Astrocyte of the hippocampus (primary cell): ENCODE measurements at places on chromosomes 6 and 20.

GRCh38 chr6:121222656-121223055 lies 111.6 kb downstream of the TBC1D32 start:
- peak; percentile 42 for DNase-seq

DNA sequence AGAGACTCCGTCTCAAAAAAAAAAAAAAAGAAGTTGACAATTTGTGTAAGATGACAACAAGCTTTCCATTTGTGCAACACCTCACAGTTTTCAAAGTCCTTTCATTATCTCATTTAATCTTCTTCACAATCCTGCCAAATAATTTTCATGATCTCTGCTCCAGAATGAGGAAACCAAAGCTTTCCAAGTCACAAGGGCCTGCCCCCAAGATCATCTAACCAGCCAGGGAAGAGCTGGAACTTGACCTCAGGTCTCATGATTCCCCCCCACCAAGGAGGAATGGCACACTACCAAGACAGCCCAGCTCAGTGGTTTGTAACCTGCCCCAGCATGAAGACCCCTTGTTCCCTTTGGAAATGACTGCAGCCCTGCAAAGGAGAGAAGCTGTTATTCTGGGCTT lies 74.0 kb upstream of the PIM1 start:
- DNase-seq, result no peak

DNA sequence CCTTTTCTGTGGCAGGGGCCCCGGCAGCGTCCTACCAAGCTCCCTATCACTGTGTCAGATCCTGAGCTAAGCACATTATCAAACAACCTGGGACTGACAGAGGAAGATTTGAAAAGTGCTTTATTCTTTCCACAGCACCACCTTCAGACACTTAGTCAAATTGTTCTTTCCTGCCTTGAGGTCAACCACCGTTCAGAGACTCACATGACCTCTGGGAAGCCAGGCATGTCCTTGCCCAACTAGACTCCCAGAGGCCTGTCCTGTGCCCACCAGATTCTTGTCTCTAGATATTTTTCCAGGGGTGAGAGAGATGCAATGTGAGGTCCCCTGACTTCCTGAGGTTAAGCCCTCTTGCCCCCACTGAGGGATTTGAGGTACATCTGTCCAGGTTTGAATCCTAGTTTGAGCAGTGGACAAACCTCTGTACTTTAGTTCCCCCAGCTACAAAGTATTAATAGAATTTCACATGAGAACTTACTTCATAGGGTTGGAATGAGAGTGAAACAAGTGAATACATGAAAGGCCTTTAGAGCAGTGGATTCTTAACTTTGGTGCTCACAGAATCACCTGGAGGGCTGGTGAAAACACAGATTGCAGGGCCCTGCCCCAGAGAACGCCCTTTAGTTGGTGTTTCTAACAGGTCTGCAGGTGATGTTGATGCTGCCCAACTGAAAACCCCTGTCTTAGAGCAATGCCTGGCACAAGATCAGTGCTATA lies 179.8 kb downstream of the CLIC5 start:
- DNase-seq, result peak; percentile 42

- DNase-seq, result no peak
These were observed 66.5 kb downstream of the ESF1 start for GRCh38 chr20:13718171-13718570.

DNA sequence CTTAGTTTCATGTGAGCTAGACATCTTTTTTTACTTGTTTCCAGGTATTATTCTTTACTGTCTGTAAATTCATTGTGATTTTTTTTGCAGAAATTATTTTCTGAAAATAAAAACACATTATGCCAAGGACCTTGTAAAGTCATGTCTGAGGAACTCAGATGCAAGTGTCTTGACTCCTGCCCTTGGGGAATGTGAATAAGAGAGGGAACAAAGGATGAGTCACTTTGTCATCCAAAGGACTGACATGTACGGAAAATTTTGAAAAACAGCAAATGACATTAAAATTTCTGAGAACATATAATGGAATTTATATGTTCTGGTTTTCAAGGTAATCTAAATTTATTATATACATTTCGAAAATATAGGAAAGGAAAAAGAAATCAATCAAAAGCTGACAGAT lies 660.4 kb downstream of the CD109 start:
- DNase-seq, result no peak

DNA sequence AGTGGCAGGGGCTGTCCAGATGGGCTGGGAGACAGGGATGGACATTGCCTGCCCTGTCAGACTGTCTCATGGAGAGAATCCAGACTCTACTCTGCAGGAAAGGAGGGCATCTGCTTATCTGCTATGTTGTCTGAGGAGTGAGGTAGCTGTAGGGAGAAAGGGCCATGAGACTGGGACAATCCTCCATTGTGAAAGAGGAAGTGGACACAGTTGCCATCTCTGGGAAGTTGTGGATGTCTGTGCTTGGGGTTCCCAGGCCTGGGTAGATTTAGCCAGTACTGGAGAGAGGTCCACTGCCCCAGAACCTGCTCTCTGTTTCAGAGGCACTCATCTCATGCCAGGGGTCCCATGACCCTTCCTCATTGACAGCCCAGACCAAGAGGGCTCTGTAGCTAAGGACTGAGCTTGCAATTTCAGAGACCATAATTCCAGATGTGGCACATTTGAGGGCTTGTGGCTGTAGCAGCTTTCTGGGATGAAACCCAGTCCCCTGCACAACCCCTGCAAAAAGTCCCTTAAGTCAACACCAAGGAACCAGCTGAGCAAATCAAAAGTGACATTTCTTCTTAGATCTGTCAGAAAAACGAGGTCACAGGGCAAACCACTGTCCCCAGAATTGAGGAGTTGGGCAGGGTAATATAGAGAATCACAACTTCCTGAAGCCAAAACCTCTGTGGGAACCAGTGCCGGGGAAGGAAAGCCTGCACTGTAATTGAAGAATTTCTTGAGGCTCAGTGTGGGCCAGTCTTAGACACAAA lies 4.1 kb upstream of the SIRPG start:
- no peak for DNase-seq

DNA sequence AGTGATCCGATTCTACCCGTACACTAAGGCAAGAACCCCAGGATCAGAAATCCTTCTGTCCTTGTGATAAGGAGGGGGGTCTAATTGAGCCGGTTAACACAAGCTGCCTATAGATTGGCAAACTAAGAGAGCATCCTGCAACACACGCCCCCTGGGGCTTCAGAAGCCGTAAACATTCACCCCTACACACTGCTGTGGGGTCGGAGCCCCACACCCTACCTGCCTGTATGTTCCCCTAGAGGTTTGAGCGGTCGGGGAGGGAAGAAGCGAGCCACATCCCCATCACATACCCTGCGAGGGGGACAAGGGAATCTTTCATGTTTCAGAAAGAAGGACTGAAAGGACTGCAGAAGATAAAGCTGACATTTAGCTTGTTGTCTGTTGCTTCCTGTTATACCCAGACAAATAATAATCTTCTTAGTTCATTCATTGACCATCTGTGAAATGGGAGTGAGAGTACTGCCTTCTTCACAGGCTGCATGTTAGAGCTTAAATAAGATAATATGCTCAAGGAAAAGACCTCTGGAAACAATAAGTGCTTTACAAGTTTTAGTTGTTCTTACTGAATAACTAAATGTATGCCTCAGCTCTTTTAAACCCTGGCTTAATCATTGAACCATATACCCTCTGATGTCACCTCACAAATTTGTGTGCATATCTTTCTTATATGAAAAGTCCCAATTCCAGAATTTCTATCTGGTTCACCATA lies 74.2 kb upstream of the RNF217 start:
- no peak for DNase-seq
